ENCODE measurements at places on chromosomes 1 and 21. TPM values are rescaled to one million over a fixed set of nuclear protein-coding genes. Genes with fewer than 3 reads are reported as not detected.

DNA sequence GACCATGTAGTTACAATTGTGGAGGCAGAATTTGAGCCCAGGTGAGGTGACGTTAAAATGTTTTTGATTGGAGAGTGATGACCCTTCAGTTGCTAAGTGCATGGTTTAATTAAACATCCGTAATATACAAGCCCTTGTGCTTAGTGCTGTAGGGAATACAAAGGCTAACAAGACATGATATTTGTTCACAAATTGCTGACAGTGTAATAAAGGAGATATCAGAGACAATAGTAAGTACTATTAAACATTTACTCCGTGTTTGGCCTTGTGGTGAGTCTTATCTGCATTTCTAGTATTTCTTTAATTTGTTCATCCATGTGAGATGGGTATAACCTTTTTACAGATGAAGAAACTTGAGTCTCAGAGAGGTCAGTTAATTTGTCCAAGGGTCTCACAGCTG, 37.9 kb downstream of the RLF start:
- no peak overlapping the region for H3K27ac ChIP-seq
- H3K27me3 ChIP-seq, result no peaks in the 10 kb centered on the region
- DNase-seq, result no peak
- no peaks in the 10 kb centered on the region for H3K36me3 ChIP-seq

- no peaks in the 10 kb centered on the region for H3K27me3 ChIP-seq
- peaks cover 29% of the 10 kb centered on the region for H3K4me1 ChIP-seq
- H3K36me3 ChIP-seq, result peaks cover 64% of the 10 kb centered on the region
- H3K4me3 ChIP-seq, result peak overlapping the region; percentile 76
These were observed 671 bp upstream of the PYGO2 start for GRCh38 chr1:154962156-154962749.

- DNase-seq, result no peak
- peaks cover 21% of the 10 kb centered on the region for H3K4me1 ChIP-seq
- H3K27ac ChIP-seq, result no peak overlapping the region
- H3K27me3 ChIP-seq, result no peaks in the 10 kb centered on the region
- no peak overlapping the region for H3K4me3 ChIP-seq
These were observed 22.4 kb downstream of the NADK start for GRCh38 chr1:1755852-1756251.

DNA sequence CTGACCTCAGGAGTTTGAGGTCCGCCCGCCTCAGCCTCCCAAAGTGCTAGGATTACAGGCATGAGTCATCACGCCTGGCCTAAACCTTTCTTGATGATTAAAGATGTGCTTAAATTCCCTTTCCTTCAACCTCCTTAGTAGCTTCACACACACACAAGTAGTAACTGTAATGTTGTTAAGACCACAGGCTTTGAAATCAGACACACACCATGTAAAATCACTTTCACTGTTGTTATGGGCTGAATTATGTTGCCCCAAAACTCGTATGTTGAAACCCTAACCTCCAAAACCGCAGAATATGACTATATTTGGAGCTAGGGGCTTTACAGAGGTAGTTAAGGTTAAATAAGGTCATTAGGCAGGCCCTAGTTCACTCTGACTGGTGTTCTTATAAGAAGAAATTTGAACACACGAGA, 180.2 kb downstream of the NR5A2 start:
- H3K27ac ChIP-seq, result no peak overlapping the region
- H3K4me3 ChIP-seq, result no peak overlapping the region
- H3K27me3 ChIP-seq, result no peaks in the 10 kb centered on the region
- no peaks in the 10 kb centered on the region for H3K36me3 ChIP-seq
- no peak for DNase-seq

- H3K27ac ChIP-seq, result no peak overlapping the region
- no peaks in the 10 kb centered on the region for H3K4me1 ChIP-seq
- H3K27me3 ChIP-seq, result no peaks in the 10 kb centered on the region
- no peak overlapping the region for H3K4me3 ChIP-seq
- DNase-seq, result no peak
- H3K36me3 ChIP-seq, result no peaks in the 10 kb centered on the region
These were observed 2.1 kb upstream of the TFF3 start for GRCh38 chr21:42317341-42317741.

GRCh38 chr1:183239793-183240525, 53.9 kb downstream of the LAMC2 start:
- no peaks in the 10 kb centered on the region for H3K27me3 ChIP-seq
- no peaks in the 10 kb centered on the region for H3K36me3 ChIP-seq
- no peaks in the 10 kb centered on the region for H3K4me1 ChIP-seq

Gene SLAMF7
- 0.79 TPM for total RNA-seq

Gene SYT14
- 0.18 TPM for total RNA-seq
